ENCODE measurements at places on chromosomes 1 and 21.

- DNase-seq = no peak
Measured at GRCh38 chr1:115732316-115732715, 36.2 kb downstream of the CASQ2 start.

DNA sequence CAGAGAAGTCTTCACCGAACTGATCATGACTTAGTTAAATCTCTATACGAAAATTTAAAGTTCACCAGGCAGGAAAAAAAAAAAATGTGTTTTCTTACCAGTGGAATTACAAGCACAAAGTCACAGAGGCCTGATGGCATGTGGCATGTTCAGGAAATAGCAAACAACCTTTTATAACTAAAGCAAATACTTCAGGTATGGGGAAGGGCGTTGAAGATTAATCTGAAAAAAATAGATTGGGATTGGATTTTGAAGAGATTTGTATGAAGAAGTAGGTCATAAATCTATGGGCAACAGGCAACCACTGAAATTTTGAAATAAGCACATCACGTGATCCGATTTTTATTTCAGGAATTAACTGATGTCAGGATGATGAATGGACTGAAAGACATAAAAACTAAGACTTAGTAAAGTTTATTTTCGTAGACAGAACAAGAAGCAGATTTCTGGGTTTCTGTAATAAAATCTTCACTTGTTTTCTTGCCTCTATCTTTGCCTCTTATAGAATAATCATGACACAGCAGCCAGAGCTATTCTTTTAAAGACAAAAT, 295.9 kb upstream of the ADGRL4 start:
- DNase-seq = no peak

DNA sequence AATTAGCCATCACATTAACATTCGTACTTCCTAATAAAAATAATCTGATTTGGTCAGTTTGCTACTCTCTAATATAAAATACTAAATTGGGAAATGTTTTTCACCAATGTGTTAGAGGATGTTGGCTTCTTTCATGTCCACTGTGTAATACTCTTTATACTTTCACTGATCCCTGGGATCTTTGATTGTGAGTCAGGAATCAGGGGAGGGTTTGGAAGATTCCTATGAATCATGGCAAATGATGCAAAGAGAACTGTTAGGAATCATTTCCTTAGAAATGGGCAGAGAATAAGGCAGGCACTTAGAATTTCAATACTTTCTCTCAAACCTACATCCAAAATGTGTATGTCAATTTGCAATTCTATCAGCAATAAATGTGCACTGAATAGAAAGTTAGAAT, 31.0 kb downstream of the KRTAP24-1 start:
- no peak for DNase-seq

- DNase-seq = no peak
Measured at GRCh38 chr1:97668945-97669344, 251.9 kb downstream of the DPYD start.

- no peak for DNase-seq
Measured at GRCh38 chr1:224500796-224501195, 66.2 kb upstream of the WDR26 start.

- DNase-seq = no peak
Measured at GRCh38 chr1:193649587-193649986, 463.2 kb upstream of the B3GALT2 start.

GRCh38 chr1:238789916-238790667, 596.3 kb upstream of the CHRM3 start:
- DNase-seq = no peak

GRCh38 chr1:229138058-229138457, 132.9 kb upstream of the RAB4A start:
- DNase-seq = no peak

- no peak for DNase-seq
Measured at GRCh38 chr1:10502206-10502605, 27.5 kb downstream of the PEX14 start.

DNA sequence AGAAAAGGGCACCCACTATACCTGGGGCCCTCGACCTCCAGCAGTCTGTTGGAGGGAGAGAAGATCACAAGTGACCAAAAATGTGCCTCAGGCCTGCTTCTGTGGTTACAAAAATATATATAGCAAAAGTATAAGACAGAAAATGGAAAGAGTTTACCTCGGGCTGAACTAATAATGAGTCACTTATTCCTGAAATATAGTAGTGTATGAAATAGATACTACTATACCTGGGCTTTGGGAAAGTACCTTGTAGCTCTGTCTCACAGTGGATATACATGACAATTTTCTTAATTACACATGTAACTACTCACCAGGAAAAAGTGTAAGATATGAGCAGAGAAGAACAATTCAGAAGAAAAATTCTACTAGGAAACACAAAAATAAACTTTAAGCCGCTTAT, 7.3 kb upstream of the APCS start:
- DNase-seq = no peak

- DNase-seq = no peak
Measured at GRCh38 chr21:26072666-26073615, 97.6 kb downstream of the APP start.

DNA sequence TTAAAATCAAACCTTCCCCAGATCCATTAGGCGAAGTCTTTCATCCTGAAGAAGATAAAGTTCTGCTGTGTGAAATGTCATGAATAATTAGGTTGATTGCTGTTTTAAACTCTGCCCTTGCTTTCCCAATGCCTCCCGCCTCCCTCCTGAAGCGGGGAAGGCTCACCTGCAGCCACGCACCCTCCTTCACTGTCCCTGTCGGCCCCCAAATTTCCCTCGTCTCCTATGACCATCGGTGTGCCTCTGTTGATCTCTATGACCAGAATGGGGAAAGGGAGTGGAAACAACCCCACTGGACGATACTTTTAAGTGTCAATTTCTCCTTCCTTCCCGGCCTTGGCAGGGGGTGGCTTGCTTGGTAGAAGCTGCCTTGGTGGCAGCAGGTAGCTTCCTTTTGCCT, 35.1 kb downstream of the LHX4 start:
- DNase-seq = no peak

DNA sequence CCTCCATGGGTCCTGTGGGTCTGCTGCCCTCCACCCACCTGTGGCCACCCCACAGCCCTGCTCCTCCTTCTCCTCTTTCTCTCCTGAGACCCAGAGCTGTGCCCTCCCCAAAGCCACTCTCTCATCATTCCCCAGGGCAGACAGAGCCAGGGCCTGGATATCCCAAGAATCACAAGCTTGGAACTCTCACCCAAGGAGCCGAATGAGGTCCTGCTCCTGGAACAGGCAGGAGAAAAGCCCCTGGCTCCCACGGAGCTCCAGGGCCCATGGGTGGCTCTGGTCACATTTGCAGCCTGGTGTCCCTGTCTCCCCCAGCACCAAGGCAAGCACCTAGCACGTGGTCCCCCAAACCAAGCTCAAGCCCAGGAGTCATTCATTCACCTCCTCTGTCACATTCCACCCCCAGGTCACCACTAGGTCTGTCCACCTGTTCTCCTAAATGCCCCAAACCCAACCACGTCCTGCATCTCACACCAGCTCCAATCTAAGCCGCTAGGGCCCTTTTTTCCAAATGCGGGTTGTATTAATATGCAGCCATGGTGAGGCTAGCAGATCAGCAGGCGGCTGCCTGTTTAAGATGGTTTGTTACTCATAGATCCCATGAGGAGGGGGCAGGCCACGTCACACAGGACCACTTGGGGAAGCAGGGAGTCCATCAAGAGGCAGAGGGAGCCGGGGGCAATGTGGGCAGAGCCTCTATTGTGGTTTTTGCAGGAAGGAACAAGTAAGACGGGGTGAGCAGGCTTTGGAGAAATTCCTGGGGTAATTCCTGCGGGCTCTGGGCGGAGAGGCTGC, 215.5 kb upstream of the VAMP3 start:
- DNase-seq = no peak

DNA sequence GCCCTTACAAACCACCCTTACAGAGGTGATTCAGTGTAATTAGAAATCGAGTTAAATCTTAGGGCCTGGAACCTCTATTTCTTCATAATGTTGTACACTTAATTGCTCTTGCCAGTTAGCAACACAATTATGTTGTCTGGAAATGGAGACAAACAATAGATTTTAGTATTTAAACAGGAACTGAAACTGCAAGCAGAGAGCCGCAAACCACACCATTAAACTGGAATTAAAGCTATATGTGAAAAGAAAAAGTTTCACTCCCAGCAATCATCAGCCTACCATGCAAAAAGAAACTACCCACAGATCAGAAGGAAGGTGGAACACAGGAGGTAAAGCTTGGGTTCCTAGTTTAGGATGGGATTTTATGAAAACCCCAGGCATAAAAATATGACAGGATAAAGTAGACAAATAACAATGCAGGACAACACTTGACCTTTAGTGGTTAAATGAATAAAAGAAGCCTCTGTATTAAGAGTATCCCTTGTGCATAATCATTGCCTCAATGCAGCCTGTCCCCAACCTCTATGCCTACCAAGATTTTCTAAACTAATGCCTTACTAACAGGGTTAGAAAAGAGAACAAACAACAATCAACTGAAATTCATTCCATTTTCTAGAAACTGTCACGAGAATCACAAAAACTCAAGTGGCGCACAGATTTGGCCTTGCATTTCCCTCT, 304.3 kb upstream of the ESRRG start:
- no peak for DNase-seq

DNA sequence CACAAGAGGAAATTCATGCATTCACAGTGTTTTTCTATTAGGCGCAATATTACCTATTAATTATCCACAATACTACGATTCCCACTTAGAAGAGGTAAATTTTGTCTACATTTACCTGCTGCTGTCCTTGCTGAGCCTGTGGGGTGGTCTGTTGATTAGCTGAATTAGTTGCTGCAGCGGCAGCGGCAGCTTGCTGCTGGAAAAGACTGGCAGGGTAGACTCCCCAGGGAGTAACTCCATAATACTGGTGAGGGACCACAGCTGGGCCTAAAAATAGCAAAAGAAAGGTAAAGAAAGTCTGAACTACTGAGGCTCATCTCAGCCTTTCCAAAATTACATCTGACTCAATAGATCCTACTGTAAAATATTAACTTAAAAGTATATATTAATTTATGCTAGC, 66.0 kb upstream of the SDC3 start:
- no peak for DNase-seq

Measured in left ventricle myocardium inferior (tissue), 1 donor.